ENCODE measurements at places on chromosomes 4 and X.

- no peak for DNase-seq
Observed at GRCh38 chrX:39427906-39428305, 626.6 kb downstream of the MID1IP1 start.

GRCh38 chr4:55612341-55612740 lies 20.3 kb upstream of the PDCL2 start:
- no peak for DNase-seq

DNA sequence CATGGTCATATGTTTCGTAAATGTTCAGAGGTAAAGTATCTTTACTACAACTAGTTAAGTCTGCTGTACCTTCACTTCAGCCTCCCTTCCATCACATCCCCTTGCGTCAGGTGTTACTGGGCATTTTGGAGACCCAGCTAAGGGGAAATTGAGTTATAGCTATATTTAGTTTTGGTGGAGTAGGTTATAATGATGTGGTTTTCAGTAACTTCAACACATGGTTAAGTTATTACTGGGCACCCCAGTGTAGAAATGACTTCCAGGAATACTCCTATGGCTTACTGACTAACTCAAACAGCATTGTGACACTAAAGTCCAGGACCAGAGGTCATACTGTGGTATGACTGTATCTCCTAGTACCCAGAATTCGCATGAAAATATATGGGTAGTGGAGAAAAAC lies 23.4 kb upstream of the ACSL1 start:
- DNase-seq, result no peak

- no peak for DNase-seq
Observed at GRCh38 chr4:79689740-79690139, 281.7 kb upstream of the GK2 start.

- no peak for DNase-seq
Observed at GRCh38 chr4:183396227-183396637, 48.2 kb upstream of the CDKN2AIP start.

GRCh38 chrX:153779891-153780677 lies 757 bp upstream of the SRPK3 start:
- no peak for DNase-seq

- no peak for DNase-seq
Observed at GRCh38 chr4:102451266-102451665, 49.9 kb upstream of the NFKB1 start.

DNA sequence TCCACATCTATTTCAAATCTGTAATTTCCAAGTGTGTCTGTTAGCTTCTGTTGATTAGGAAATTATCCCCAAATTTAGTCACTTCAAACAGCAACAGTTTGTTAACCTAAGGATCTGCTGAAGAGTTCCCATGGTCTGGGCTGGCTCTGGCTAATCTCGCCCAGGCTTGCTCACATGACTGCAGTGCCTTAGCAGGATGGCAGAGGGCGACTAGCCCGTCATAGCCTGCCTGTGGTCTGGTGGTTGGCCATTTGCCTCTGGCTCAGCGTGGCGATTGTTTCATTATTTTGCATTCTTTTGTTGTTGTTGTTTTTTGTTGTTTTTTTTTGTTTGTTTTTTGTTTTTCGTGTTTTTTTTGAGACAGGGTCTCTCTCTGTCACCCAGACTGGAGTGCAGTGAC lies 264.0 kb downstream of the TRIML1 start:
- no peak for DNase-seq

- DNase-seq, result no peak
Observed at GRCh38 chr4:99248714-99249113, 29.7 kb upstream of the ADH6 start.

DNA sequence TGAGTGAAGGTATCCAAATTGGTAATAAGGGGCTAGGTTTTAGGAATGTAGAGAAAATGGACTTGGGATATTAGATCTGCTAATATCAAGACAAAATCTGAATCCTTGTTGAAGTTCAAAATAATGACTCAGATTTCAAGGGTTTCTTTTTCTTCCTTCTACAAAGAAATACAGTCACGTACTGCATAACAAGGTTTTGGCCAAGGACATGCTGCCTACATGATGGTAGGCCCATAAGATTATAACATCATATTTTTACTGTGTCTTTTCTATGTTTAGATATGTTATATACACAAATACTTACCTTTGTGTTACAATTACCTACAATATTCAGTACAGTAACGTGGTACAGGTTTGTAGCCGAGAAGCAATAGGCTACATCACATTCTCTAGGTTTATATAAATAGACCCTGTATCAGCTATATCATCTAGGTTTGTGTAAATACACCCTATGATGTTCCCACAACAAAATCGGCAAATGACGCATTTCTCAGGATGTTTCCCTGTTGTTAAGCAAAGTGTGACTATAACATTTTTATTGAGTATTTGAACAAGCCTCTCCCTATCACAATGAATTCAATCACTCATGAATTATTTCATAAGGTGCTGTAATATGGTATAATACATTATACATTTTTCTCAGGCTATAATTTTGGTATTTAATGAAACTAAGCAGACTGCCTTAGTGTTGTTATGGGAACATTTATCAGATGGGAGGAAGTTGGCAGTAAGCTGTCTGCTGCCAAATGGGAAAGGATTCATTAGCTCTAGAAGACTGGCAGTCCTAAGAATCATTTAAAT lies 186.3 kb downstream of the PPP3CA start:
- DNase-seq, result no peak

- DNase-seq, result no peak
Observed at GRCh38 chr4:176013476-176014247, 52.0 kb upstream of the WDR17 start.

DNA sequence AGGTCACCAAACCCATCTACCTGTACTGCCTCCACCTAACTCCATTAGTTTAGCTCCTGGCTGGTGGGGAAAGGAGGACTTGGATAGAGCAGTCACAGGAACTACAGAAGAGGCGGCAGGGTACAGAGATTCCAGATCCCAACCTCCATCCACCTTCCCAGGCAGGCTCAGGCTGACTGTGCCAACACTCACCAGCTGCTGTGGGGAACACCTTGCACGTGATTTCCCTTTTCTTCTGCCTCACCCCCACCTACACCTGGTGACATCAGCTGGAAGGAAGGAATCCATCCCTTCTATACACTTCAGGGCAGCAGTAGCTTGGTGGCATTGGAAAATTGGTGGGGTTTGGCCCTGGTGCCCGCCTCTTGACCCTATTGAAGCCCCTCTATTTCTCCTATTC lies 41.5 kb downstream of the EFNB1 start:
- DNase-seq, result no peak

DNA sequence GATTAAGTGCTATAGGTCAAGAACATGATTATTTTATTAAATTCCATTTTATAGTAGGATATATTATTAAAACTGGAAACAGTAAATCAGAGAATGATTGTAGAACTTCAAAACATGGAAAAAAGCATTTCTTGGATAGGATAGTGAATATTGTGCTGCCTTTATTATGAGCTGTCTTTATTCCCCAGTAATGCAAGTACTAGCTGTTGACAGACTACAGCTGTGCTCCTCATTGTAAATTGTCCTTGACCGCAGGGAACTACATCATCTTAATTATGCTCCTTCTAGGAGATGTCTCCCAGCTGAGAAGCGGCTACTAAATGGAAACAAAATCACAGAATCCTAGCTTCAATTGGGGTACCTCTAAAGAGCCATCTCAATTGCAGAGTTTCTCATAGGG lies 1457.2 kb upstream of the PCDH7 start:
- DNase-seq, result no peak

- no peak for DNase-seq
Observed at GRCh38 chrX:131861088-131861787, 161.9 kb upstream of the STK26 start.

DNA sequence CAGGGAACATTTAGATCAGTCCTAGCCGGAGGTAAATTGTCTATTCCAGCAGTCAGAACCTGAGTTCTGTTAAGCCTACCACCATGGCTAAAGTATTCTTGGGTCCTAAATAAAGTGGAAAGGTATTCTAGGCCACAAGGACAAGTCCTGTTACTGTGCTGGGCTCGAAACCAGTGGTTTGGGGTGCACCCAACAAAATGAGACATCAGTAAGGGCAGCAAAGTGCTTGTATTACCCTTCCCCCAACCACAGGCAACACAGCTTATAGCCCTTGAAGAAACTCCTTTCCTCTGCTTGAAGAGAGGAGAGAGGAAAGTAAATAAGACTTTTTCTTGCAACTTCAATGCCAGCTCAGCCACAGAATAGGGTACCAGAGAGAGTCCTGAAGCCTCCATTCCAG lies 1345.6 kb downstream of the PCDH18 start:
- DNase-seq, result no peak

DNA sequence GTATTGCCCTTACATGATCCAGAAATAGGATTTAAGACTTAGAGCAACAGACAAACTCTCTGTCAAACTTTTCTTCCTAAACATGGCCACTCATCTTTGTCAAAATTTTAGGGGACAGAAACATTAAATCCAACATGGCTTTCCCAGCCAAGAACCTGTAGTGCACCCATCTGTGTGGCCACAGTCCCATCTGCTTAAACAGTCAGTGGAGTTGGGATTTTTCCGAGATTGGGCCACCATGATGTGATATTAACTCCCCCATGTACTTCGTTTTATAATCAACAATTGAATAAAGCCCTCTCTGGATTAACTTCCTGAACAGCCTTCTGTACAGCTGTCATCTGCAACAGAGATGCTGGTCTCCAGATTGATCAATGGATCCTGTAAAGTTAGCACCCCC lies 28.9 kb downstream of the TMEM144 start:
- DNase-seq, result no peak

DNA sequence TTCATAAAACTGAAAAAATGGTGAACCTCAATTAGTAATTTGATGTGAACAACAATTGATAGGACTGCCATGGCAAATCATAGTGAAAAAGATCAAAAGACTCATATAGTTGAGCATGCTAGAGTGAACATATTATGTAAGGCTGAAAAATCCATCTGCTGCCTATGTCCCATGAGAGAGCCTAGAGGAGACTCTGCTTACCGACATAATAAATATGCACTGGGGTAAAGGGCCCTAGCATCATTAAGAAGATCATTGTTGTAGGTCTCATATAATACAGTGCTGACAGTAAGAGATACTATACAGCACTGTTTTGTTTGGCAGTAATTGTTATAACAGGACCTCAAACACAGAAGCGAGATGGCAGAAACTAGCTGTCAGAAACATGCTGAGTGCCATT lies 229.0 kb downstream of the PABPC4L start:
- DNase-seq, result no peak

- DNase-seq, result no peak
Observed at GRCh38 chr4:89295415-89295927, 12.1 kb downstream of the GPRIN3 start.

DNA sequence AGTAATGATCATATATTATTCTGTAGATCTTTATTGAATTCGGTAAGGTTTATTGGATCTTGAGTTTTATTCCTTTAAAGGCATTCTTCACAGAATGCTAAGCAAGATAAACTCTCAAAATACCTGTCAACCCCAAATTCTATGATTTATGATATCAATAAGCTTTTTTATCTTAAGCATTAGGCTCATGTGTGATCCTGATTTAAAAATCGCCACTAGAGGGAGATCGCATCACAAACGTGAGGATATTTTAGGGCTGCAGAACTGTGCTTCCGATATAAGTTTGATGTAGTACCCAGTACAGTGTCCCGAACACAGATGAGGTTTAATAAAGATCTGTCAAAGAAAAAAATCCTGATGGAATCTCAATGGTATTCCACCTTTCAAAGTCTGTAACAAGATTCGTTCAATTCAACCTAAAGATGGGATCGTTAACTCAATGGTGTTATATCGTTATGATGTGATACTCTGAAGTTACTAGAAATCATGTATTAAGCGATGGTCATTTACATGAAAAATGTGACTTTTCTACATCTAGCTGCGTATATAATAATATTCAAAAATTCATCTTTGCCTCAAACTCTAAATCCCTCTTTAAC lies 169.0 kb downstream of the CORIN start:
- DNase-seq, result no peak

GRCh38 chr4:8157944-8158709 lies 486 bp downstream of the ABLIM2 start:
- no peak for DNase-seq

DNA sequence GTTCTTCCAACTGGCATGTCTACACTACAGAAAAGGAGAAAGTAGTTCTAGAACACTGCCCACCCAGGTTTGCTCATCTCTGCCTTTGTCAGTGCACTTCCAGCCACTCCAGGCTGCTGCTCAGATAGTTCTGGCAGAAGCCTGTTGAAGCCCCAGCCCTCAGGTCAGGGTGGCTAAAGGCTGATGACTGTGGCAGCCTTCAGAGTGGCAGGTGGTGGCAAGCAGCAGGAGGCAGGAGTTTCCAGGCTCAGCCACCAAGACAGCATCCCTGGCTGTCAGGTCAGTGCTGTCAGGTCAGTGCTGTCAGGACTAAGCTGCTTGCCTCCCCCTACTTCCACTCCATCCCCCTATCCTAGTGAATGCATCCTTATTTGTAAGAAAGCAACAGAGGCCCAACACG lies 100.4 kb downstream of the MAMLD1 start:
- DNase-seq, result no peak

- no peak for DNase-seq
Observed at GRCh38 chr4:148068065-148068911, 336.4 kb downstream of the ARHGAP10 start.

DNA sequence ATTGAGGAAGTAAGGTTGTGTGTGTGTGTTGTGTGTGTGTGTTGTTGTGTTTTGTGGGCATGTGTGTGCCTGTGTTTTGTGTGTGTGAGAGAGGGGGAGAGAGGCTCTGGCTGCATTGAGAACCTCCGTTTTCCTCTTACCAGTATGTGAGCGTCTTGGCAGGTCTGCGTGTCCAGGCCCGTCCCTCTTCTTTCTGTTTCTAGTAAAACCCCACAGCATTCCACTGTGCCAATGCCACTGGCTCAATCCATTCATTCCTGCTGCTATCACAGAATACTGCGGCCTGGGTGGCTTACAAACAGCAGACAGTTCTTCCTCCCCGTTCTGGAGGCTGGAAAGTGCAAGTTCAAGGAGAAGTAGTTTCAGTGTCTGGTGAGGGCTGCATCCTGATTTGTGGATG lies 15.5 kb upstream of the HTRA3 start:
- DNase-seq, result no peak

GRCh38 chr4:78057135-78057599 lies at the start of gene FRAS1:
TSS of gene FRAS1 (plus strand) at chr4:78057323. CDS start at chr4:78058010, 687 bp downstream.
- DNase-seq, result peak; percentile 16

GRCh38 chr4:156495091-156495490 lies 476.5 kb downstream of the PDGFC start:
- DNase-seq, result no peak

- DNase-seq, result no peak
Observed at GRCh38 chr4:42594888-42595287, 62.0 kb downstream of the ATP8A1 start.

DNA sequence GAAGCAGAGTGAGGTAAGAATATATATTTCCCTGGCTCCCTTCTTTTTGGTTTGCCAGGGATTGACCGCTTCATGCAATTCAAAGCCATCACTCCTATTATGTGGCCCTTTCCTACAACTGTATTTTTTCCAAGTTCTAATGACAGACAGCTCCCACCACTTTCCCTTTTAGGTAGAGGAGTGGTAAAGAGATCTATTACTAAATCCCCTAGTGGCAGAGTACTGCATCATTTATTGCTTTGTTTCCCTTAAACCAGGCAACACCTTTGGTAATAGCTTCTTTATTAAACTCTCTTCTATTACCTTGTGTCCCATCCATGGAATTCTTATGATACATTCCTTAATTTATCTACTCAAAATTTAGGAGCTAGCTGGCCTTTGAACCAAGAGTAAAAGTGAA lies 90.7 kb downstream of the CNOT6L start:
- DNase-seq, result no peak

All from stimulated activated CD8-positive, alpha-beta memory T cell treated with anti-CD3 and anti-CD28 coated beads, Interleukin-7, amount 100 ng/mL, for 4 hours (primary cell).